ENCODE measurements at places on chromosomes 4 and X.
A peak's percentile ranks its signal among the peaks of the same experiment; 100 is the strongest.

GRCh38 chrX:40644821-40645358, 2.5 kb downstream of the CXorf38 start:
- DNase-seq, result peak; percentile 49

DNA sequence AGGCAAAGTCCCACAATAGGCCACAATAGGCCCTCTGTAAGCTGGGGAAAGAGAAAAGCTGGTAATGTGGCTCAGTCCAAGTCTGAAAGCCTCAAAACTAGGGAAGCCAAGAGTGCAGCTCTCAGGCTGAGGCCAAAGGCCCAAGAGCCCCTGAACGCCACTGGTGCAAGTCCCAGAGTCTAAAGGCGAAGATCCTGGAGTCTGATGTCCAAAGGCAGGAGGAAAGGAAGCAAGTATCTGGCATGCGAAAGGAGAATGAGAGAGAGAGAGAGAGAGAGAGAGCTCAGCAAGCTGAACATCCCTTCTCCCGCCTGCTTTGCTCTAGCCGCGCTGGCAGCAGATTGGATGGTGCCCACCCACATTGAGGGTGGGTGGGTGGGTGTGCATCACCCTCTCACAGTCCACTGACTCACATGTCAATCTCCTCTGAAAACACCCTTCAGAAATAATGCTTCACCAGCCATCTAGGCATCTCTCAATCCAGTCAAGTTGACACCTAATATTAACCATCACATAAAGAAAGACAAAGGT, 30.9 kb upstream of the ELF2 start:
- no peak for DNase-seq

DNA sequence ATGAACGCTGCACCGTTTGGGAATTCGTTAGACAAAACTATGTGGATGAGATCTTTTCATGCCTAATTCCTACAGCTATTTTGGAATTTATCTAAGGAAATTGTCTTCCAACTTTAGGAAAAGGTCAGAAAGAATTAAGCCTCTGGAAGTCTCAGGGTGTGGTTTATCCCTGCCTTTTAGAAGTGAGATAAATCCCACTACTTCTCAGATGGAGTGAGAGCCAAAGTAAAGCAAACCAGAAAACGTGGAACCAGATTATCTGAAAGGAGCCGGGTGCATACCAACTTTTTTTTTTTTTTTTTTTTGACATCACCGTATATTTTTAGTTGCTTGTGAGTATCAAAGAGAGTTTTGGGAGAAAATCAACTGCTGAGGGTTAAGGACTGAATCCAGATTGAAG, 79.6 kb downstream of the VCX2 start:
- DNase-seq, result no peak

GRCh38 chr4:121790976-121791375, 10.1 kb upstream of the EXOSC9 start:
- DNase-seq, result no peak

DNA sequence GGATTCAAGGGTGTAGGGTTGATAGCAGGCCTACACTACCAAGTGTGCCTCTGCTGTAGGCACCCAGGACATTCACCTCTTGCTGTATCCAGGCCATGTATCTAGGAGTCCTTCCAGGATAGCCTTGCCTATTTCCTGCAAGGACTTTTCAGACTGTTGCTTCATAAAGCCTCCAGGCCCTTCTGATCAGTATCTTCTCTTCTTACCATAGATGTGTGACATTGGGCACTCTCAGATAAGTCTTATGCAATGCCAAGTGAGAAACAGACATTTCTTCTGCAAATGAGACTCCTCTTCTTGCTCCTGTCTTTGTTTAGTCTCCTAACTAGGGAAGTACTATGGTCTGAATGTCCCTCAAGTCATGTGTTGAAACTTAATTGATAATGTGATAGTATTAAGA, 386.8 kb downstream of the ANKRD50 start:
- DNase-seq, result no peak

GRCh38 chr4:142532054-142532453, 314.0 kb downstream of the INPP4B start:
- DNase-seq, result no peak

DNA sequence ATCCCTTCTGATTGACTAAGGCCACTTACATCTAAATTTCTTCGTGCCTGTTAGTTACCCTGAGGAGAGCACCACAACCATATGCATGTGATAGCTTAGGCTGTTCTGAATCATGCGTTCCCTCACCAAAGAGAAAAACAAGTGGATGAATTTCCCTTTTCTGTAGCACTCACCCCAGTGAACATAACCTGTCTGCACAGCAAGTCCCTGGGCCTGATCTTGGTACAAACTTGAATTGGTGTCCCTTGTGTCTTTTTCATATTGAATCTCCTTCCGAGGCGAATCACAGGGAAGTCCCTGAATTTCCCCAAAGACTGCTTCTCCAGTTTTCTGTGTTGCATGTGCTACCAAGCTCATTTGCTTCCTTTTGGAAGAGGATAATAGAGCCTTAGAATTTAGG, 100.4 kb downstream of the KLHL8 start:
- no peak for DNase-seq

DNA sequence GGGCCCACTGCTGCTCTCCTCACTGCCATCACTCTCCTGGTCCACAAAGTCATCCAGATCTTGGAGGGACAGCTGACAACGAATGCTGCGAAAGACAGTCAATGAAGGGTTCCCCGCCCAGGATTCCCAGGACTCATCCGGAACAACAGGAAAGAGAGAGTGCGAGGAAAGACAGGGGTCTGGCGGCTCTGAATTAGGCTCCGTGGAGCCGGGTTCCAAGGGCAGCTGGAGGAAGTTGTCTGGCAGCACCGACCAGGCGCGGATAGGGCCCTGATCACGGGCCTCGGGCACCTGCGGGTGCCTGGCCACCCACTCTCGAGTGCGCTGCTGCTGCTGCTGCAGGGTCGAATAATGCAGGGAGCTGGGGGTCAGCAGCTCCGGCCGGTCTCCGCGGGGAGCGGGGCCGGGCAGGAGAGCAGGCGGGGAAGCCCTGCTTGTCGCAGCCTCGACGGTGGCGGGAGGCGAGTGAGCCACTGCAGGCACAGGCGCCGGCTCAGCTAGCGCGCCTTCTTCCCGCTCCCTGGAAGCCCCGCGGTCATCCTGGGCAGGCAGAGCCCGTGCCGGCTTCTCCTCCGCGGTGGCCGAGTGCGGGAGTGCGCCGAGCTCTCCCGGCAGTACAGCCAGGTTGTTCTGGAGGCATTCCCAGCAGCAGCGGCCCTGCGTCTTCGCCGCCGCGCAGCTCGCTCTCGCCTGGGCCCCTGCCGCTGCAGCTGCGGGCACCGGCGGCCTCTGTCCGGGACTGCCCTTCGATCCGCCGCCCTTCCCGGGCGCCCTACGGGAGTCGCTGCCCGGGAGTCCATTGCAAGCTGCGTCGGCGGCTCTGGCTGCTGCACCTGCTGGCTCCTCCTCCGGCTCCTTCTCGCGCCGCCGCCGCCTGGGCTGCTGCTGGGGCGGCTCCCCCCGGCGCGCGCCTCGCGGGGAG, 1.1 kb downstream of the SOWAHB start:
- DNase-seq, result peak; percentile 44

DNA sequence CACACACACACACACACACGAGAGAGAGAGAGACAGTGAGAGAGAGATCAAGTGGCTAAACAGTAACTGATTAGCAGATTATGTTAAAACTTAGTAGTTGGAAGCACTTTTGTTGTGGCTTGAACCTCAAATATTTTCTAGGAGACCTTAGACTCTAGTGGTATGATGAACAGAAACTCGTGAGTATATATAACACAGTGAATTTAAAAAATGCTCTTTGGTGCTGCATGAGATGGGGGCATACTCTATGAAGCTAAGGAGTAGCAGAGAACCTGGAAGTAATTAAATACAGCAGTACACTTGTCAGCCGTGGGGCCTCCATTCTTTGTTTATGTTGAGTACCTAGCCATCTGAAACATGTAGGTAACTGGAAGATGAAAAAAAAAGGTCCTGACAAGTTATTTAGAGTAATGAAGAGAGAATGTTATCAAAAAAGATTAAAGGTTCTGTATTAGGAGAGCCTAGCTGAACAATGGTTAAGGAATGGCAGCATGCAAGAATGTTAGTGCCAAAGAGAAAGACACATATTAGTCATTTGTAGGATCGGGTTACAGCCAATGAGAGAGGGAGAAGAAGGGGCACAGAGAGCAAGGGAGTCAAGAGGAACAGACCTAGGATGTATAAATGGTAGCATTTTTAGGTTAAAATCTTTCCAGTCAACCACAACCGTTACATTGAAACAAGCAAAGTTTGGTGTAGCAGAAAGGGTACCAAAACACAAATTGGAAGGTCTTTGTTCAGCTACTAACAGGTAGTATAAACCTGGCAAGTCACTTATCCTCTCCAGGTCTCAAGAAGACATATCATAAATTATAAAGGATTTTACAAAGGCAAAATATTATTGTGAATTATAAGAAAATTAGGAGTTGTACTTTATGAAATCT, 316.7 kb upstream of the DIPK2B start:
- DNase-seq, result peak; percentile 55

- DNase-seq, result no peak
Measured at GRCh38 chr4:141153751-141154510, 20.7 kb upstream of the RNF150 start.

DNA sequence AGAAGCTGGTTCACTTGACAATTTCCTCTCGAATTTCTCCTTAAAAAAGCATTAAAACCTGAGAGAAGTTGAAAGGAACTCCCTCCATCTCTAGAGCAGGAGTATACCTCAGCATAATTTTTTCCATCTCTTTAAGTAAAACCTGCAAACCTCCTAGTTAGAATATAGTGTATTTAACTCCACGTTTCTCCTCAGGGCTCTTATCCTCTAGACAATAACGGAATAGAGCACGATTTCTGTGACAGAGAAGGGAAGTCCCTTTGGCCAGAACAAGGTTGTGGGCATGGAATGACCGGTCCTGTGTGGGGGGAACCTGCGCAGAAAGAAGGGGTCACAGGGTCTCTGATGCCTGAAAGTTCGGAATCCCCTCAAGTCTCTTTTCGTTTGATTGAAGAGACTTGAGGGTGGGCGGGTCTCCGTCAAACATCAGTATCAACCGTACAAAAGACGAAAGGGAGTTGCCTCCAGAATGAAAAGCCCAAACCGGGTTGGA, 697 bp downstream of the ZNF280C start:
- no peak for DNase-seq

DNA sequence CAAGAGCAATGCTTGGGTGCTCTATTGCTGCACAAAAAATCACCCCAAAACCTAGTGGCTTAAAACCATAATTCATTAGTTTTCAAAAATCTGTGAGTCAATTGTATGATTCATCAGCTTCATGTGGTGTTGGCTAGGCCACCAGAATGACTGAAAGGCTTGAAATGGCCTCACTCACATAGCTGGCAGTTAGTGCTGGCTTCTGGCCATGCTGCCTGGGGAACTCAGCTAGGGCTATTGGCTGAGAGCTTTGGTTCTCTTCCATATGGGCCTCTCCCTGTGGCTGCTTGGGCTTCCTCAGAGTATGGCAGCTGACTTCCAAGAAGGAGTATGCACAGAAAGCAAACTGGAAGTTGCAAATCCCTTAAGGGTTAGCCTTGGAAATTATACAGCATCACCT, 3.1 kb upstream of the MTMR1 start:
- peak; percentile 91 for DNase-seq

GRCh38 chr4:143377611-143378099, 41.0 kb downstream of the GAB1 start:
- DNase-seq, result no peak

DNA sequence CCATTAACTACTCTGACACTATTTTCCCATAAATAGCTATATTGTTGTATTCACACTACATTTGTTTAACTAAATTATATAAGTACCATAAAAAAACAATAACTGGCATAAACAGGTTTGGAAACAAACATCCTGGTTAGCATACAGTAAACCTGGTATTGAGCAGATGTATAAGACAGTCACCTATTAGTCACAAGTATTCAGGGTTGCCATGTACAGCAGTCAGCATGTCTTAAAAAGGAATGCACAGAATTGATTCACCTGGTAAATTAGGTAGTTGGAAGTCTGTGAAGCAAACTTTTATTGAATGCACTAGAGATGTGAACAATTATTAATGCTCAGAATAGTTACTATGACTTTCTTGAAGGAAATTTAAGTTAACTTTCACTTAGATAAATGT, 137.9 kb downstream of the FAM13A start:
- no peak for DNase-seq

DNA sequence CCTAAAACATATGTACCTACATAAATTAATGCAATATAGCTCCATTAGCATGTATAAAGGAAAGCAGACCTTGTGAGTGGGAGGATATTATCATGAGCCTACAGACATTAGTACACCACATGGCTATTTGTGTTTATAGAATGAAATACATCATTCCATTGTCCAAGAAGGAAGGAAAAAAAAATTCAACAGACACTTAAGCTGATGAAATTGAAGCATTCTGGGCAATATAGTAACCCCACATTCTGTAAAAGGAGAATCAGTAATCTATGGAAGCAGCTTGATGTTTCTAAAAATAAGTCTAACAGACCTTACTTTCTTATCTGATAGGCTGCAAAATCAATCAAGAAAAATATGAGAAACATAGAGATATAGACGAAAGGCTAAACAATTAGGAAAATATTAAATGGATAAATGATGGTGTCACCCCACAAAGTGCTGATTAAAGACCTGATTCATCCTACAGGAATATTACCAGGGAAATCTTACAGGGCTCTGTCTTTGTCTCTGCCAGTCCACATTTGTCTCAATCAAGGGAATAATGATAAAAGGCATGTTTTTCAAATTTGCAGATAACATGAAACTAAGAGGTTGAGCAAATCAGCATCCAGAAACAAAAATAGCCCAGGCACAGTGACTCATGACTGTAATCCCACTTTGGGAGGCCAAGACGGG, 76.8 kb downstream of the COMMD8 start:
- DNase-seq, result no peak
